Cardiac muscle cell (in vitro differentiated cells and primary cell): ENCODE measurements at places on chromosomes 4 and X. TPM values are rescaled to one million over a fixed set of nuclear protein-coding genes. Genes with fewer than 3 reads are reported as not detected.

GRCh38 chrX:724256-724655 is 93.7 kb downstream of the SHOX start:
- no peaks in the 10 kb centered on the region for H3K4me1 ChIP-seq
- no peak for DNase-seq
- H3K36me3 ChIP-seq: no peaks in the 10 kb centered on the region
- no peaks in the 10 kb centered on the region for H3K27me3 ChIP-seq

GRCh38 chrX:102833136-102833535 is 103.9 kb upstream of the RAB40AL start:
- no peak overlapping the region for H3K4me3 ChIP-seq
- H3K36me3 ChIP-seq: no peaks in the 10 kb centered on the region
- no peaks in the 10 kb centered on the region for H3K4me1 ChIP-seq
- DNase-seq: peak; percentile 18
- no peak overlapping the region for H3K27ac ChIP-seq
- H3K27me3 ChIP-seq: no peaks in the 10 kb centered on the region

DNA sequence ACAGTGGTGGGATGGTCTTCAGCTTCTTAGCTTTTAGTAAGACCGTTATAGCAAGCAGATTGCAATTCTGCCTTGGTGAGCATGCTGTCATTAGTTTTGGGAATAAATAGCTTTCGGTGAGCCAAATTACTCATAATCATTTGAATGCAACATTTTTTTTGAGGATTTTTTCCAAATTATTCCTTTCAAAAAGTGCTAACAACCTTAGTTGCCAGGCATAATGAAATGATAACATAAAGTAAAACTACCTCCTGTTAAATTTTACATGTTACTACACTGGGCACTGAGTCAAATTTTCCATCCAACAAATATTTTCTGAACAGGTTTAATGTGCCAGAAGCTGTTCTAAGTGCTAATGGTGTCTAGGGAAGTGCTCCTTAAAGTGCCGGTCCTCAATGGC is 15.8 kb upstream of the NPFFR2 start:
- DNase-seq: no peak
- no peaks in the 10 kb centered on the region for H3K36me3 ChIP-seq
- H3K4me1 ChIP-seq: no peaks in the 10 kb centered on the region
- H3K27ac ChIP-seq: no peak overlapping the region
- no peak overlapping the region for H3K4me3 ChIP-seq

The TCEAL2 gene
- 1.2 and 2.4 TPM in 2 replicates for total RNA-seq

DNA sequence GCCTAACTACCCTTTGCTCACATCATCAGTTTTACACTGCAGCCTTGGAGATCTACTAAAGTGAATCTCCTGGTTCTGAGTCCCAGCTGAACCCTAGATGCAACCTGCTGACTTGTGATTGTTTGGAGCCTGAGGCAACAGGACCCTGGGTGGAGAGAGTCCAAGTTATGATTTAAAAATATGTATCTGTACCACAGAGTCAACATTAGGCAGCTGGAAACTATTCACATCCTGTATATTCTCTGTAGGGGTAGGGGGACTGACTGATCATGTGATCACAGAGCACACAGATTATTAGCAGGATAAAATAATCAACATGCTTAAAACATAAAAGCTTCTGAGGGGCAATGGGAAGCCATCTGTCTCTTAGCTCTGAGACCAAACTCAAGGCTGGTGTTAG is 52.1 kb downstream of the CT47B1 start:
- no peak overlapping the region for H3K4me3 ChIP-seq
- H3K27ac ChIP-seq: no peak overlapping the region
- no peaks in the 10 kb centered on the region for H3K4me1 ChIP-seq
- no peaks in the 10 kb centered on the region for H3K27me3 ChIP-seq

DNA sequence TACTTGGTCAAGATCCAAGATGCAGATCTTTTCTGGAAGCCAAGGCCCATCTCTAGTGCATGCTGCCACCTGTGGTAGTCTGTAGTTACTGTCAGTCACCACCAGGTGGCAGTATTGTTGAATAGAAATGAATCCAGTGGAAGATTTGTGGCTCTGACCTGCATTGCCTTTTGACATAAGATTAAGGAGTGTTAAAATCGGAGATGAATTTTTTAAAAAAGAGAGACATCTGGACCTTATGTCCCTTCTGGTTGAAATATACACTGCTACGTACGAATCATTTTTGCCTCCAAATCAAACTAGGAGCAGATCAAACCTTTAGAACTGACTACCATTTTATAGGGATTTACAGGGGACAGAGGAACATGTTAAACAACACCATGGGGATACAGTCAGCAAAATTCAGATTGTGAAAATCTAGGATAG is 46.9 kb upstream of the RHOH start:
- H3K27me3 ChIP-seq: no peaks in the 10 kb centered on the region
- peaks cover 15% of the 10 kb centered on the region for H3K36me3 ChIP-seq
- peak; percentile 82 for DNase-seq
- H3K4me3 ChIP-seq: no peak overlapping the region
- no peak overlapping the region for H3K27ac ChIP-seq

DNA sequence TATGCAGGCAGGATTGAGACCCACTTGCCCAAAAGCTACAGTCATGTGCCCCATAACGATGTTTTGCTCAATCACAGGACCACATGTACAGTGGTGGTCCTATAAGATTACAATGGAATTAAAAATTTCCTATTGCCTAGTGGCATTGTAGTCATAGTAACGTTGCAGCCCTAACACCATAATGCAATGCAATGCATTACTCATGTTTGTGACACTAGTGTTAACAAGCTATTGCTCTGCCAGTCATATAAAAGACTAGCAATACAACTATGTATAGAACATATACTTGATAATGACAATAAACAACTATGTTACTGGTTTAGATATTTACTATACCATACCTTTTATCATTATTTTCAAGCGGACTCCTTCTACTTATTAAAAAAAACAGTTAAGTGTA is 50.6 kb downstream of the VGLL1 start:
- H3K27ac ChIP-seq: no peak overlapping the region
- peaks cover 11% of the 10 kb centered on the region for H3K4me1 ChIP-seq
- no peaks in the 10 kb centered on the region for H3K27me3 ChIP-seq
- no peak for DNase-seq
- H3K4me3 ChIP-seq: no peak overlapping the region
- H3K36me3 ChIP-seq: no peaks in the 10 kb centered on the region

The ENPEP gene
- total RNA-seq: 2.7 and 5.5 TPM in 2 replicates

- H3K36me3 ChIP-seq: no peaks in the 10 kb centered on the region
- H3K4me3 ChIP-seq: no peak overlapping the region
- no peaks in the 10 kb centered on the region for H3K4me1 ChIP-seq
- no peaks in the 10 kb centered on the region for H3K27me3 ChIP-seq
- DNase-seq: no peak
Observed at GRCh38 chrX:119340606-119341205, 58.4 kb upstream of the SLC25A43 start.

- H3K27me3 ChIP-seq: no peaks in the 10 kb centered on the region
- DNase-seq: no peak
- H3K27ac ChIP-seq: no peak overlapping the region
- no peak overlapping the region for H3K4me3 ChIP-seq
- no peaks in the 10 kb centered on the region for H3K4me1 ChIP-seq
Observed at GRCh38 chrX:153474718-153475117, 4.3 kb upstream of the HAUS7 start.

The PRR32 gene
- 1.5 TPM in 1 of 2 replicates, not detected in the other for total RNA-seq

The ZBED1 gene
- total RNA-seq: 29.3 and 32.3 TPM in 2 replicates

The IL21 gene
- total RNA-seq: not detected in 2 replicates

DNA sequence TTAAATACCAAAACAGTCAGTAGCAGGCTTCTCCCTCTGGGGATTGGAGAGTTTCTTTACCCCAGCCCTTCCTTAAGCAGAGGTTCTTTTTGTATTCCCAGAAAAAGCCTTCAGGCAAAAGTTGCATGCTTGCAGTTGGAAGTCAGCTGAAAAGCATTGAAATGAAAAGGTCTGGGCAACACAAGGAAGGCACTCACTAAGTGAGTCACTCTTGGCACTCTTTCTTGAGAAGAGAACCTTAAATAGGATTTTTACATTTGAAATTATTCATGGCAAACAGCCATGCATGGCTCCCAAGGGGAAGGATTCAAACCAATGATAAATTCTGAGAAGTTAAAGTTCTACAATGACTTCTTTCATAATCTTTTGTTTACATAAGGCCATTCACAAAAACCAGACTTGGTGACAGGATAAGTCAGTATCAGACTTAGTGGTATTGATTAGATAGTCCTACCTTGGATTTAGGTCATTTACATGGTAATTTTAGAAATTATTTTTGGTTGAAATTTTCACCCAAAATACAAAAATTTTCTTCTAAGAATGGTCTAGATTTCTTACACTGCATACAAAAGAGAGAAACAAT is 2068.9 kb downstream of the PCDH7 start:
- no peak overlapping the region for H3K4me3 ChIP-seq
- H3K4me1 ChIP-seq: peaks cover 7% of the 10 kb centered on the region
- H3K36me3 ChIP-seq: no peaks in the 10 kb centered on the region
- no peak for DNase-seq
- H3K27me3 ChIP-seq: no peaks in the 10 kb centered on the region
- H3K27ac ChIP-seq: no peak overlapping the region

DNA sequence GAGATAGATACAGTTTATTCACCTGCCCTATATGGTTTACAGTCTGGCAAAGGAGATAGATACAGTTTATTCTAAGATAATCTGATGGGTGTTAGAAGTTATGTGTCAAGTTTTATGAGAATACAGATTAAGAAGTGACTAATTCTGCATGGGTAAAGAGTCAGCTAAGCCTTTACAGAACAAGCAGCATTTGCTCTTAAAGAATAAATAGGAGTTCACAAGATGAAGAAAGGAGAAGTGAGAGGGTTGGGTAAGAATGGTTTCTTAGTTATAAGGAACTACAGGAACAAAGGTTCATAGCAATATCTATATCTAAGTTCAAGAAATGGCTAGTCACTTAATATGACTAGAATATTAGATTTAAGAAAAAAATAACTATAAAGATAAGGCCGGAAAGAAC is 47.6 kb downstream of the THOC2 start:
- no peaks in the 10 kb centered on the region for H3K36me3 ChIP-seq
- DNase-seq: no peak

DNA sequence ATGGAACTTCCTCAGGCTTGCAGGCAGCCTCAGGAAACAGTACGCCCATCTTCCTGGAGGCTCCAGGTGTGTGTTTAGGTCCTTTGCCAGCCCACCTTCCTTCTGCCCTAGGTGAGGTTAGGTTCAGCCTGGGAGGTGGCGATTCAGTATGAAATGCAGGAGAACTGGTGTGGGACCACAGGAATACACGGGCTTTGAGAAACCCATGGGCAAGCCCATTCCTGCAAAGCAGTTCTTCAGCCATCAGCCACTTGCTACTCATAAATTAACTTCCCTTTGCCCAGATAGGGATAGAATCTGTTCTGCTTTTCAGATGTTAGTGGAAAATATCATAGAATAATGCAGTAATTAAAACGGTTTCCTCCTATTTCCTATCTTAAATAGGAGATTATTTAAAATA is 32.2 kb downstream of the TBC1D14 start:
- DNase-seq: no peak
- H3K27me3 ChIP-seq: no peaks in the 10 kb centered on the region
- peaks cover 16% of the 10 kb centered on the region for H3K4me1 ChIP-seq
- H3K27ac ChIP-seq: peak overlapping the region; percentile 38

DNA sequence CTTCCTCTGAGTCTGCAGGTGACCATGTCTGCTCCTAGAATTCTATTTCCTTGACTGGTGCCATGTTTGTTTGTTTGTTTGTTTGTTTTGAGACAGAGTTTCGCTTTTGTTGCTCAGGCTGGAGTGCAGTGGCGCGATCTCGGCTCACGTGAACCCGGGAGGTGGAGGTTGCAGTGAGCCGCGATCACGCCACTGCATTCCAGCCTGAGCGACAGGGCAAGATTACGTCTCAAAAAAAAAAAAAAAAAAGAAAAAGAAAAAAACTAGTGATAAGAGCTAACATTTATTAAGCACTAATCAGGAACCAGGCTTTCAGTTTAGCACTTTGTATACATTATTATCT is 7.2 kb downstream of the SAT1 start:
- no peaks in the 10 kb centered on the region for H3K27me3 ChIP-seq
- DNase-seq: no peak
- H3K4me1 ChIP-seq: peaks cover 11% of the 10 kb centered on the region
- H3K27ac ChIP-seq: no peak overlapping the region
- H3K36me3 ChIP-seq: no peaks in the 10 kb centered on the region

DNA sequence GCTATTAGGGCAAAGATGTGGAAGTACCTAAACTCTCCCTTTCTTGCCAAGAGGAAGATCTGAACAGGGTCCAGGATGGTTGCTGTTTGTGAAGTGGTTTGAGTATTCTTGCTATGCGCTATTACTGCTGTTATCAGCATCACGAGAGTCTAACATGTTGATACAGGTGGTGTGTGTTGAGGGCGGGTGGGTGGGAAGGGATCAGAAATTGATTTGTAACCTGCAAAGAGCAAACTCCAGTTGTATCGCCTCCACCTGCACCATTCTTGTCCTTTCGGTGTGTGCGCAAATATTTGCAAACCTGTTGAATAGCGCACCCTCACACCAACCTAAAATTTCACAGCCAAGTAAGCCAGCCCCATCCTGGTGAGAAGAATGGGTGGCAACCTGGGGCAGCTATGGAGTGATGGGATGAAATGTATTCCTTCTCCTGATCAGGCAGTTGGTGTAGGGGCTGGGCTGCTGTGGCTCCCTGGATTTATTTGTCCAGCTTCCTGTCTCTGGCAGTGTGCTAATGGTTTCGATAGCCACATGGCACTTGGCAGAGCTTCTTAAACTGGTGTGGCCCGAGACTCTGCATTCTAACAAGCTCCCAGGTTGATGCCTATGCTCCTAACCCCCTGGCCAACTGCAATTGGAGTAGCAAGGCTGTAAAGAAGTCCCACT is 102.6 kb upstream of the SCML1 start:
- H3K36me3 ChIP-seq: no peaks in the 10 kb centered on the region
- peaks cover 2% of the 10 kb centered on the region for H3K4me1 ChIP-seq
- DNase-seq: no peak
- no peak overlapping the region for H3K4me3 ChIP-seq

The GLRA3 gene
- total RNA-seq: not detected in 2 replicates

DNA sequence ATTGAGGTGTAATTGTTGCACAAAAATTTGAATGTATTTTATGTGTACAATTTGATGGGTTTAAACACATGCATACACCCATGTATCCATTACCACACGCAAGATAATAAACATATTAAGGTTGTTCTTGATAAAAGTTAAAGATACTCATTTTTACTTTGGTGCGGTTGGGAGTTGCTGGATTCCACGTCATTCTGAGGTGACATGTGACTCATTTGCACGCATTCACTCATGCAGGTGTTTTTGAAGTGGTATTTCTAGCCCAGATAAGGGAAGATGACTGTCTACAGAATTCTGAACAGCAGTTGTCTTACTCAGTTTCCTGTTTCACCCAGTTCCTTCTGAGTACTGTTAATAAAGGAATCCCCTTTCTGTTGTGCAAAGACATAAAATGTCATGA is 142.0 kb downstream of the RTL3 start:
- no peaks in the 10 kb centered on the region for H3K36me3 ChIP-seq
- no peak overlapping the region for H3K4me3 ChIP-seq
- no peaks in the 10 kb centered on the region for H3K27me3 ChIP-seq
- no peak overlapping the region for H3K27ac ChIP-seq
- no peaks in the 10 kb centered on the region for H3K4me1 ChIP-seq

The KIAA1210 gene
- not detected in 2 replicates for total RNA-seq

DNA sequence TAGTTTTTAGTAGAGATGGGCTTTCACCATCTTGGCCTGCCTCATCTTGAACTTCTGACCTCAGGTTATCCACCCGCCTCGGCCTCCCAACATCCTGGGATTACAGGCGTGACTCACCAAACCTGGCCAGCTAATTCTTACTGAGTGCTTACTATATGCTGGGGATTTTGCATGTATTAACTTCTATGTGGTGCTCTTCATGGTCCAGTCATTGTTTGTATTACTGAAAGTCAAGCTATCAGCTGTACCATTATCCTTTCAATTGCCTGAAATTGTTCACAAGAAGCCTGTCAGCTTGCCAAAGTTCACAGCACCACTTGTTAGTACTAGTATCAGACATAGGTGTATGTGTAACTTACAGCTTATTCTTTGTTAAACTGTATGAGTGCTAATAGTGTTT is 1272.1 kb downstream of the ARAP2 start:
- no peak overlapping the region for H3K27ac ChIP-seq
- H3K36me3 ChIP-seq: no peaks in the 10 kb centered on the region
- no peak overlapping the region for H3K4me3 ChIP-seq
